ENCODE measurements at places on chromosomes 16 and 17.

GRCh38 chr17:73156166-73156840, 8.5 kb upstream of the SSTR2 start:
- peak; percentile 34 for DNase-seq

- DNase-seq, result no peak
Measured at GRCh38 chr17:16135461-16135860, 79.9 kb downstream of the NCOR1 start.

DNA sequence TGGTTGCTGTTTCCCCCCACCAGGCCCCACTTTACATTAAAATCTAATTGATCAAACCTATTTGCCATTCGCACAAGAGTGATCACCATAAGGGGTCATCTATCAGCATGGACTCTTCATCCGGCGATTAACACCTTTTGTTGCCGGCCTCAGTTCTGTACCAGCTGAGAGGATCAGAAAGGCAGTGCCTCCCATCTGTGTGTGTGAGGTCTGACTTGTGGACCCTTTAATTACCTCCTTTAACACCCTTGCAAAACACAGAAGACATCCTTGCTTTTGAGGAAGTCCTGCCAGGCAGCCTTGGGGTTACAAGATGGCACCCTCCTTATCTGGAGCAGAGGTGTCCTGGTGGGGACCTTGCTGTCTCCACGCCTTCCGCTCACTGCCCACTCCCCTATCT, 77.2 kb upstream of the IRX3 start:
- DNase-seq, result no peak

DNA sequence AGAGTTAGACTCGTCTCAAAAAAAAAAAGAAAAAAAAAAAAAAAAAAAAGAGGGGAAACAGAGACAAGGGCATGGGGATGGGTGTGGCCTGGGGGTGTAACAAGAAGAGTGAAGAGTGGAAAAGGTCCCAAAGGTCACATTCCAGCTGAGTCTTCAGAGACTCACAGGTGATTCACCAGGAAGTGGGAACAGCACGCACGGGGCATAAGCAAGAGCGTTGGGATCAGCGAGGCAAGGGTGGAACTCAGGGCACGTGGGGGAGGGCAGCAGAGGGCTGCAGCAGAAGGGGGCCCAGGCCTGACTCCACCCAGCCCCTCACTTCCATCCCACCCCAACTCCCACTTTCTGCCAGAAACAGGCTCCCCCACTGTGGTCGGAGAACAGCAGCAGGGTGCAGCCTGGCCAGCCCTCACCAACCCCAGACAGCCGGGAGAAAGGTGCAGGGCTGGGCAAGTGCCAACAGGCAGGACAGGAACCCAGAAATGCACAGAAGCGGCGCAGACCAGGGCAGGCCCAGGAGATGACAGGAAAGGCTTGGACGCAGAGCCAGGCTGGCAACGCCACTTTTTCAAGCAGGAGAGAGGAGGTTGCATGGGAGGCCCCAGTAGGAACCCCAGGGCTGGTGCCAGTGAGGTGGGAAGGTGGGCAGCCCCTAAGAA, 3.3 kb downstream of the MEAK7 start:
- no peak for DNase-seq

DNA sequence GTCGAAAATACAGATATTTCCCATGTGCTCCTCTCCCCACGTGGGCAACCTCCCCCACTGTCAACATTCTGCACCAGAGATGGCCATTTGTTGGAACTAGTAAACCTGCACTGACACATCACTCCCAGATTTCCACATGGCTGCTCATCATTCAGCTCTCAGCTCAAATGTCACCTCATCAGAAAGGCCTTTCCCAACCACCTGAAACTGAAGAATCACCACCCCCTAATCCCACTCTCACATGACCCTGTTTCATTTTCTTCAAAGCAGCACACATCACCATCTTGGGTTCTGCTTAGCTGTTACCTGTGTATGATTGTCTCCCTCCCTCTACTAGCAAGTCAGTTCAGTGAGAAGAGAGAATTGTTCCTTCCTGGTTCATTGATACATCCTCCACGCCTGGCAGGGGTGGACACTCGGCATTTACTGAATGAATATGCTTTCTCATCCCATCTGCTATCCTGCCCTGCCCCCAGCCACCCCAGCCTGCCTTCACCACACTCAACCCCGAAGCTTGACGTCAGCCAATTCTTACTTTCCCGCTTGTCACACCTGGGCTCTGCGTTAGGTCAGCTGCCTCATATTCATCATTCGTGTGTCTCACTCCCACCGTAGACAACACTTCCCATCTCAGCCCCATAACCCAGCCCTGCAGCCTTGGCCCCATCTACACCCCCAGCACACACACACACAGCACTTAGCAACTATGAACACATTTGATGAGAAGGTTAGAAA, 1.5 kb downstream of the C17orf114 start:
- no peak for DNase-seq

DNA sequence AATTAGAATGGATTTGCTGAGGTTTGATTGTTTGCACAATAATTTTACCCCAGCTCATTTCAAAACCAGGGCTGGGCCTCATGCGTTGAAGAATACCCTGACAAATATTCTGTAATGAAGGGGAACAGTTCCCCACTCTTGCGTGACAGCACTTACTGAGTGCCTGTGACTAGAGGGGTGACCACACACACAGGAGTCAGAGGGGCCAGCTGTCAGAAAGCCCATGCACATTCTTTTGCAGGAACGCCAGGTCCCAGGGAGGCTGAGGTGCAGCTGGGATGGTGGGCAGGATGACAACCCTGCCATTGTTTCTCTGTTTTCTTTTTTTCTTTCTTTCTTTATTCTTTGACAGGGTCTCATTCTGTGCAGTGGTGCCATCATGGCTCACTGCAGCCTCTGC, 44.6 kb downstream of the SMPD3 start:
- DNase-seq, result no peak

DNA sequence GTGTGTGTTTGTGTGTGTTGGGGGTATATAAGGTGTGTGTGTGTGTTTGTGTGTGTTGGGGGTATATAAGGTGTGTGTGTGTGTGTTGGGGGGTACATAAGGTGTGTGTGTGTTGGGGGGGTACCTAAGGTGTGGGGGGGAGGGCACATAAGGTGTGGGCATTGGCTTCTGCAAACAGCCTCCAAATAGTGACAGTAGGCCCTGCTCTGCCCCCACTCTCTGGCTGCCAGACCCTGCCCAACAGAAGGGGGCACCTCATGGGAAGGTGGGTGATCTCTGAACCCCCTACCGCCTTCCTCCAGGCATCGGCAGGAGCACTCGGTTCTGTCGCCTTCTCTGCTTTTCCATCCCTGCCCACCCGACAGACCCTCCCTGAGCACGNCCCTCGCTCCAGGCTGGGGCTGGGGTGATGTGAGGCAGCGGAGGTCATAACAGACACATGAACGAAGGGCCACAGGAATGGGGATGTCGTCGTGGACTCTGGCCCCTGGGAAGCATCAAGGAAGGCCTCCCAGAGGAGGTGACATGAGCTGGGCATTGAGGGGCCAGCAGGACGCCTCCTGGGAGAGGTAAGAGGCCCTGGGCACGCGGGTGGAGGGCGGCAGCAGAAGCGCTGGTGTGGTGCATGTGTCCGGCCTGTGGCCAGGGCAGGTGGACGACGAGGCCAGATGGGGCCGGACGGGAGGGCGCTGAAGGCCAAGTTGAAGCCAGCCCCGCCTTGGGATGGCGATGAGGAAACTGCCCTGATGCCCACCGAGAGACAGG, 136.6 kb upstream of the RPH3AL start:
- peak; percentile 14 for DNase-seq

DNA sequence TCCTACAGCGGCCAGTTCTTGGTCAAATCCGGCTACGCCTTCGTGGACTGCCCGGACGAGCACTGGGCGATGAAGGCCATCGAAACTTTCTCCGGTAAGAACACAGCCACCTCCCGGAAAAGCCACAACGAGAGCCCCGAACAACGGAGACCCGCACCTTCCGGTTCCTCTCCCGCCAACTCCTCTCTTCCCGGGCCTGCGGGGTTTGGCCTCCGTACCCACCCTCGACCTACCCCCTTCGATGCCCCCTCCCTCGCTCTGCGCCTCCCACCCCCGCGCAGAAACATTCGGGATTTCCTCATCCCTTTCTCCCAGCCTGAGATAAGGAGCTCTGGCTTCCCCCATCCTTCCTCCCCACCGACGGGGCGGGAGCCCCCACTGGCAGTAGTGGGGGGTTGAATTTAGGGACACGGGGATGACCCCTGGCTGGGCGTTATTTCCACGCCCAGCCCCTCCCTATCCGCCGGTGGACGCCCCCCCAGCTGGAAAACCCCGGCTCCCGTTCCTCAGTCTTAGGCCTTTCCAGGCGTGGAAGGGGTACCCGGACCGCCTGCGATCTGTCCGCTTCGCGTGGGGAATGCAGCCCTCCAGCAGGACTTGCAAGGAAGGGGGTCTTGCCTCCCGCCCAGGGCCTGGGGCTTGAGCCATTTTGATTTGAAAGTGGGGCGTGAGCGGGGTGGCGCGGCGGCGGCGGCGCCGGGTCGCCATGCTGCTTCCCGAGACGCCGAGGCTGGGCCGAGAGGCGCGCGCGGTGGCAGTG, 822 bp downstream of the IGF2BP1 start:
- no peak for DNase-seq

DNA sequence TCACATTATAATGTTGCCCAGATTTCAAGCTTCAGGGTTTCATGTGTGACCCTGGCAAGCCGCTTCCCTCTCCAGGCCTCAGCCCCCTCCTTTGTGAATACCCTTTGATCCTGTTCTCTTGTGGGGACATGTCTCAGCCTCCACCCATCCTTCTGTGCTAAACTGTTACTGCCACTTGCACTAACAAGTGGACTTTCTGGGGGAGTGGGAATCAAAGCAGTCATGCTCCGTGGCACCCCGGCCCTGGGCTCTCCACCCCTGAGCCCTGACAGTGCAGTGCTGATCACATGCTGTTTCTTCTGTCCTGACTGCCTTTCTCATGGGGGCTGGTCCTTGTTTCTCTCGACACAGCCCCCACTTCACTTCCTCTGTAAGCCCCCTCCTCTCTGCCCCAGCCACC, 9.7 kb upstream of the DCAF7 start:
- no peak for DNase-seq

All from CD4-positive, alpha-beta T cell treated with Interleukin-2 at 100 ng/mL for 4 hours (primary cell).